ENCODE measurements at places on chromosomes 2 and 18. TPM values are rescaled to one million over a fixed set of nuclear protein-coding genes. Genes with fewer than 3 reads are reported as not detected.

EVA1A gene
- total RNA-seq, result 18.2 TPM

DCDC2C gene
- not detected for total RNA-seq

SERPINB3 gene
- not detected for total RNA-seq

TWIST2 gene
- total RNA-seq, result 11.4 TPM

IL1R1 gene
- total RNA-seq, result 20.0 TPM

ZBTB7C gene
- total RNA-seq, result 13.9 TPM

DNA sequence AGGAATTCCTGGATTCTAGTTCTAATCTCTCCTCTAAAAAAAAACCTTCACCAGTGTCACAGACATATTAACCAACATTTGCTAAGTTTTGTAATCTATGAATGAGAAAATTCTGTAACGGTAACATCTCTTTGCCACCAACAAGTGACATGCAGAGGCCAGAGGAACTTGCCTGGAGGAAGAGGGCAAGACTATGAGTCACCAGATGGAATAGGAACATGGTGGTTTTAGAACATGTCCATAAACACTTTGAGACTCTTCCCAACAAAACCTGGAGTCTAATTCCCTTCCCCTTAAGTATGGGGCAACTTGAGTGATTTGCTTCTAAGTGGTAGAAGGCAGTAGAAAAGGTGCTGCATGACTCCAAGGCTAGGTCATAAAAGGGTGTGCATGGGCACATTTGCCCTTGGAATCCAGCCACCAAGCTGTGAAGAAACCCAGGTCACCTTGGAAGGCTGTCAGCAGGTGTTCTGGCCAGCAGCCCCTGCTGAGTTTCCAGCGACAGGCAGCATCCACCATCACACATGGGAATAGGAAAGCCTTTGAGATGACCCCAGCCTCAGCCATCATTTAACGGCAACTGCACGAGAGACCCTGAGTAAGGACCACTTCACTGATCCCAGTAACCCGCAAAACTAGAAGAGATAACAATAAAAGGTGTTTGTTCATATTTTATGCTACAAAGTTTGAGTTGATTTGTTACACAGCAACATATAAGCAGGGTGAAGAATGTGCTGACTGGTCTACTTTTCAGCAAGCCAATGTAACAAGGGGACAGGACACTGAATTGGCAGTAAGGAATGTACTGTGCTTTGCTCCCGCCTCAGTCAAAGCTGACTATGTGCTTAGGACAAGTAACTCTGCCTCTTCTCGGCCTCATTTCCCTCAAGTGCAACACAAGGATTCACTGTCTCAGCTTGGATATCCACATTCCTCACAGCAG is 90.6 kb downstream of the SKA1 start:
- DNase-seq, result no peak

- no peak for DNase-seq
Observed at GRCh38 chr2:64471600-64471999, 17.6 kb downstream of the LGALSL start.

GRCh38 chr18:46868169-46868921 is 49.0 kb downstream of the PIAS2 start:
- no peak for DNase-seq

DNA sequence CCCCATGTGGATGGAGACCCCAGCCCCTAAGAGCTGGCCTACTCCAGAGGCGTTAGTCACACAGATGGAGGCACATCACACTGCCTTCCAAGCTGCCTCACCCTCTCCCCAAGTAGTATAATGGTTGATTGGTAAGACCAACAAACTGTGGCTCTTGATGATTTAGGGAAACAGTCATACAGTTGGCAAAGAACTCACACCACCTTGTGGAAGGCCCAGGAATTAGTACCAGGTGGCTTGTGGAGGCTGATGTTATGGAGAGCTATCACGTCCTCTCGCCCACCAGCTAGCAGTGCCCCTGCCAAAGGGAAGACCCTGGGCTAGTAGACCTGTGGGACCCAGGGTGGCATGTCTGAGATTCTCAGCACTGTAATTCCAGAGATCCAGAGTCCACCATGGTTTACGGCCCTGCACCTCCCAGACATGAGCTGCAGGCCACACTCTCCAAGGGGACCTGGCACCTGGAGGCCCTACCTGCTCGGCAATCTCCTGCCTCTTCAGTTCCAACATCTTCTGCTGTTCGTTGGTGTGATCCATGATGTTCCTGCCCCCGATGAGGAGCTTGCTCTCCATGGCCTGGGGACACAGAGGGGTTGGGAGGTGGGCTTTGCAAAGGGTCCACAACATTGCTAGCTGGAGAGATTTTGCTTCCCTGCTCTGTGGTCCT is 26.3 kb downstream of the KIF3C start:
- no peak for DNase-seq

DNA sequence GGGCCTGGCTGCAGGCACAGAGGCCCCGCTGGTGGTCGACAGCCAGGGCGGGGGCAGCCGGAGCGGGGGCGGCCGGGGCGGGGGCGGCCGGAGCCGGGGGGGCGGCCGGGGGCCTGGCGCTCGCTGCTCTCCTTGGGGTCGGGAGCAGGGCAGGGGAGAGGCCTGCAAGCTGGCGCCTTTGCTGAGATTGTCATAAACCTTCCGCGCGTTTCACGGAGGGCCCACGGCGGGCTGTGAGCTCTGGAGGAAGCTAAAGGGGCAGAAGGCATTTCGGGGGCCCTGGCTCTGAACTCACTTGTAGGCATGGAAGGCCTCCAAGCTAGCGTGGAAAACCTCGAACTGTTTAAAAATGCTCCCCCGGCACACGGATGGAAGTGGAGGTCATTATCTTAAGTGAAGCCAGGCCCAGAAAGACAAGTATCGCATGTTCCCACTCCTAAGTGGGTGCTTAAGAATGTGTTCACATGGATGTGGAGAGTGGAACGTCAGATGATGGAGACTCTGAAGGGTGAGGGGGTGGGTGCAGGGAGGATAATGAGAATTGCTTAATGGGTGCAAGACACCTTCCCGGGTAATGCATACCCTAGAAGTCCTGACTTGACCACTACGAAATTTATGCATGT is 629 bp downstream of the PRELID3A start:
- no peak for DNase-seq

DNA sequence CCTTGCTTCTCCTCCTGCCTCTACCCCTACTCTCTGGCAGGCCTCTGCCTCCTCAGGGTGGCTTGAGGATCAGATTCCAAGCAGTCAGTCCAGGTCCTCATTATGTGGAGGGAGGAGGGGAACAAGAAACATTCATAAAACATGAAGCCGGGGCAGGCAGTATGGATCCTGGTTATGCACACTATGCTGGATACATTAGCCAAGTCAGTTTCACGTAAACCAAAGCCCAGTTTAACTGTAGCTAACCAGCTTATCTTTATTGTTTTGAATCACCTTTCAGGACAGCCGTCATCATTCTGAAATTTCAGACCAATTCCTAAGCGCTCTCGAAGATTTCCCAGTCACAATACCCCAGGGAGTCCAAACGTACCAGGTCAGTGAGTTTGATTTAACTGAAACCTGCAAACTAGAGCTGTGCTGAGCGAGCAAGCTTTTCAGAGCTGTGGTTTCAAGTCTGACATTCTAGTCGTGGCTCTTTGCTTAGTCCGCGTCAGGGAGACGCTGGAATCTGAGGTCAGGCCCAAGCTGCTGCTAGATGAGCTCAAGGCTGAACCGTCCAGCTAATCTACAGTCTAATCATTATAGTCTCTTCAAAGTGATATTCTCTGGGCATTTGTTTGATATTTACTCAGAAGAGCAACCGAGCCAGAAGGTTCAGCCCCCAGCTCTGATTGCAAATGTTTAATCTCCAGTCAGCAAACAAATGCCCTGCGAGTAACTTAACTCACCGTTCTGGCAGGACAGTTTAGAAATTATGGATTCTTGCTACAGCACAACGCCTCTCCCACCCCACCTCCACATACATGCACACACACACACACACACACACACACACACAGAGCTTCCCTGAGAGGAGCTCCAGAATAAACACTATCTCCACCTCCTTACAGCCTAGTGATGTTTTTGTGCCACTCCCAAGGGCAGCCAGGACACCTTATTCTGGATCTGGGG is 63.8 kb upstream of the BZW1 start:
- no peak for DNase-seq

DNA sequence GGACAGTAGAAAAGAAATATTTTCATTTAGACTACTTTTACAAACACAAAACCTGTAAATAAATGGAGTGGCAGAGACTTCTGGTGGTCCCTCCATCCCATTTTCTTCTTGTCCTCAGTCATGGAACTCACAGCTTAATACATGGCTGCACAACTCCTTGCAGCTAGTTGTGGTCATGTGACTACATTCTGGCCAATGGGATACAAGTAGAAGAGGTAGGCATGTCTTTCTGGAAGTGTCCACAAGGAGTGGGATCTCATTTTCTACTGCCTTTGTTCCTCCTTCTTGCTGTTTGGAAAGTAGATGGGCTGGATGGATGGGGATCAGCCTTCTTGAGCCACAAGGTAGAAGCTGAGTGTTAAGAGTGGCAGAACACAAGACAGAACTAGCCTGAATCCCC is 555.8 kb downstream of the SATB2 start:
- DNase-seq, result no peak

DNA sequence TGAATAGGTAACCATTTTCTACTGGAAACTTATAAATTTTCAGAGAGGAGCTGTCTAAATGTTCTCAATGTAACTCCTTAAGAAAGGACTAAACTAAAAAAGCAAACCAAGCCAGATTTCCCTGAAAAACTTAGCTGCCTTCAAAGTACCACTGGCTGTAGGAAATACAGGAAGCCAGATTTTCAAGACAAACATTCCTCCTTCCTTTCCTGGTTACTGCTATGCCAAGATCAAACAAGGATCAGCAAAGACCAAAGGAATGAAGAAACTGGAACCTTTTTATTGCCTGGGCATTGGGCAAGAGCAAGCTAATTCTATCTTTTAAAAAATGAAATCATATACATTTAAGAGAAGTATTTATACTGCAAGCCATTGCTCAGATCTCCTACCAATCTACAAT is 212.7 kb downstream of the DYM start:
- DNase-seq, result no peak

- DNase-seq, result peak; percentile 33
Observed at GRCh38 chr2:37456479-37456878, 112.0 kb downstream of the QPCT start.

DNA sequence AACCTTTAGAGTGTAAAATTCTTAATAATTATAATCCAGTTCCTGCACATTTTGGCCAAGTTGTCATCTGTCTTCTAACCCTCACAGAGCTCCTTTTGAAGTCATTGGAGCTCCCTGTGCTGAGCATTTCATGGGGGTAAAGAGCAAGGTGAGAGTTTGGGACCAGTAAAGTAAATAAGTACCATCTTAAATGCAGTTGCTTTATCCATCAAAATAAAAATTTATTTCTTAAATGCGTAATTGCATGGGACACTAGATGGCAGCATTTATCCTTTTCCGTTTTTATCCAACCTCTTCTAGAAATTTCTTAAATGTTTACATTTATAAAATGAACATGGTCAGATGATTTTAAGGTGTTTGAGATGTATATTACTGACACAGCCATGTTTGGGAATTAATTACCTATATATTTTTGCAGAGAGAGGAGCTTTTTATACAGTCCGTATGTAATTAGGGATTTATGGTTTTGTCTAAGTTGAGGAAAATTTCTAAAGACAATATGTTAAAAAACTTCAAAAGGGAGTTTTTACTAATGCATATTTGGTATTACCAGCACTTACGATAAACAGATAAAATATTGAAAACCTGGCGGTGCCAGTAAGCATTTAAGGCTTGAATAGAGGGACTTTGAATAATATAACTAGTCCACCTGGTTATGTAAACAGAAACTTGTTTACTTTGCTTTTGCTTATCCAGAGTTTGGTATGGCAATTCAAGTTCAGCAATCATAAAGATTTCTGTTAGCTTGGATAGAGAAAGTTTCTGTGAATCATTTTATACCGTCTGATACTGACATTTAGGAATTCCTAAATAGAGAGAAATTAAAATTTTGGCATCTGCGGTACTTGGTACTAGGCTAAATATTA is 54.5 kb downstream of the ACSL3 start:
- no peak for DNase-seq

GRCh38 chr2:225543626-225544025 is 144.1 kb downstream of the NYAP2 start:
- no peak for DNase-seq

GRCh38 chr18:69022426-69022825 is 224.5 kb downstream of the CCDC102B start:
- no peak for DNase-seq

DNA sequence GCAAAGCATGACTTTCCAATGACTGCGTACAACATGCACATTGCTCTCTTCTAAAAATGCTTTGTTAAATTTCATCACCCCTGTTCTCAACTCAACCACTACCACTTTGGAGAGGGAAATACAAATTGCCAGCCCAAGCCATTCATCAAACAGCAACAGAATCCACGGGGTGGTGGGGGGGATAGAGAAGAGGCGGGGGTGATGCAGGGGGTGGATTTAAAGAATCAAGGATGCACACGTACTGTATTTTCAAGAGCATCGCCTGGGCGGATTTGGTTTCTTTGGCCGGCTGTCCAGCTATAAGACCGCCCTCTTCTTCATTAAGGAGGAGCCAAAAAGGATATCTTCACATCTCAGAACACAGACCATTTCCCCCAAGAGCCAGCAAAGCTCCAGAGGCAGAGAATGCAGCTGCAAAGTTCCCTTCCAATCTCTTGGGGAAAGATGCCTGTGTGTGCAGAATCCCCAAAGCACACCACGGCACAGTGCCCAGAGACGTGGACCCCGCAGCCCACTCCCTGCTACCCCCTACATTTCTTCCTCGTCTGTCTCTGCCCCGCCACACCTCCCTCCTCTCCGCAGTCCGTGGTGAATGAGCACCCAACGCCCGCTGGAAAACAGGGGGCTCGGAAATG is 977 bp downstream of the SLC8A1 start:
- no peak for DNase-seq

GRCh38 chr2:36886664-36887063 is 79.7 kb downstream of the STRN start:
- DNase-seq, result no peak

All from Peyer's patch (tissue), 4 donors.